ENCODE measurements at places on chromosomes 2 and 18.

DNA sequence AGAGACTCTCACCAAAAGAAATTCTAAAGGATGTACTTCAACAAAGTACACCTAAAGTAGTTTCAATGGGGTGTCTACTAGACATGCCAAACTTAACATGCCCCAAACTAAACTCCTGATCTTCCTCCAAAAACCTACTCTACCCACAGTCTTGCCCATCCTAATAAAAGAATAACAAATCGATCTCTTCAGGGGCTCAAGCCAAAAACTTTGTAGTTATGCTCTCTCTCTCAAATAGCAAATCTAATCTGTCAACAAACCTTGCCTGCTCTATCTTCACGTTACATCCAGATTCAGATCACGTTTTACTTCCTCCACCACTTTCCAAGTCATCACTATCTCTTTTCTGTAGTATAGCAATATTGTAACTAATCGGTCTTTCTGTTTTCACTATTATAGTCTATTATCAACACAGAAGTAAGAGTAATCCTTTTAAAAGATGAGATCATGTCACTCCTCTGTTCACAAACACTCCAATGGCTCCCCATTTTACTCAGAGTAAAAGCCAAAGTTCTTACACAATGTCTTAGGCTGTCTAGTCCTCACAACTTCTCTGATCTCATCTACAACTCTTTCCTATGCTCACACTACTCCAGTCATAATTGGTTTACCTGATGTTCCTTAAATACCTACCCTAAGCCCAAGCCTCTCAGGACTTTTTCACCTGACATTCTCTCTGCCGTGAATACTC lies 79.9 kb downstream of the THADA start:
- no peak for DNase-seq

DNA sequence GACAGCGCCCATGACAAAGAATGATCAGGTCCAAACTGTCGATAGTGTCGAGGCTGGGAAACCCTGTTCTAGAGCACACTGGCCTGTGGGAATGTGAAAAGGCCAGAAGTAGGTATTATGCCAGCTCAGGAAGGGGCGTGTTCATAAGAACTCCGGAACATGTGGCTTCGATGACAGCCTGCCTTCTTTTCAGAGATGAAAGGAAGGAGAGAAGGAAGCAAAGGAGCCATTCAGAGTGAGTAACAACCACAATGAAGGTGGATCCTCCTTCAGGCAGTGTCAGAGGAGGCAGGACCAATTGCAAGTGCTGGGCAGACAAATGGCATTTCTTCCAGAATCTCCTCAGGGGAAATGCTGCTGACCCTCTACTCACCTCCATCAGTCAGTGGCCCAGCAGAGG lies 58.5 kb downstream of the NCKAP5 start:
- DNase-seq, result no peak

- DNase-seq, result no peak
Observed at GRCh38 chr18:40283560-40283959, 1671.5 kb upstream of the PIK3C3 start.

GRCh38 chr2:236179236-236180075 lies 11.3 kb upstream of the GBX2 start:
- DNase-seq, result peak; percentile 23

GRCh38 chr2:203535078-203535783 lies at the start of gene RAPH1:
TSS of gene RAPH1 (minus strand) at chr2:203535301. CDS start at chr2:203495353, 39,948 bp downstream.
- peak; percentile 87 for DNase-seq

DNA sequence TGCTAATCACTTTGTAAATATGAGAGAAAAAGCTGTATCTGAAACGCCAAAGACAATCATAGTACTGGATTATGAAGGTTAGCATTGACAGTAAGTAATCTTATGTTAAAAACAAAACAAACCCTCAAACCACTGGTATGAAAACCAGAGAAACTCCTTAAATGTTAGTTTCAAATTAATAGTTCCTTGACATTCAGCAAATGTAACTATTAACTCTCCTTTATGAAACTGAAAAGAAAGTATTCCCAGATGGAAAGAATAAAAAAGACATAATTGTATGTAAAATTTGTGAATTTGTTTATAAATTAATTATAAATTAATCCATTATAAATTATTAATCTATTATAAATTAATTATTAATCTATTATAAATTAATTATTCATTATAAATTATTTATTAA lies 12.3 kb downstream of the FASTKD1 start:
- DNase-seq, result no peak

GRCh38 chr2:9207641-9208311 lies 1.2 kb downstream of the ASAP2 start:
- peak; percentile 48 for DNase-seq
